H7 (cell line): ENCODE measurements at places on chromosomes 6 and 20.

DNA sequence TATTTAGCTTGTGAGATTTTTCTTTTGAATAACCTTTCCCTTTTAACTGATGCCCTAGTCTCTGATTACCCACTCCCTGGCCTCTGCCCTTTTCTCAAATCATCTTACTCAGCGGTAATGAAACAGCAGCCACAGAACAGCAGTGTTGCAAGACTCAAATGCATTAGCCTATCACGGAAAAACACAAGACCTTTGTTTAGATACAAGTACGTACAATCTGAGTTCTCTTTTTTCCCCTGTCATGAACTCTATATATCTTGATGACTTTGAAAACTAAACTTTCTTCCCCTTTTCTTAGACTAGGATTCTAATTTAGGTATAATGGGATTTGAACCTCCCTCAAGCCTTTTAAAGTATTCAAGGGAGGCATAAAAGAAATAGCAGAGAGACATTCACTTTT is 1034.9 kb downstream of the EYS start:
- DNase-seq, result no peak

GRCh38 chr20:257419-257818 is at the start of gene DEFB132:
Gene DEFB132, plus strand, starts transcription at chr20:257724. Its CDS starts 55 bp downstream, at chr20:257779.
- DNase-seq, result no peak

- DNase-seq, result no peak
Measured at GRCh38 chr6:137571854-137572253, 77.7 kb upstream of the OLIG3 start.

DNA sequence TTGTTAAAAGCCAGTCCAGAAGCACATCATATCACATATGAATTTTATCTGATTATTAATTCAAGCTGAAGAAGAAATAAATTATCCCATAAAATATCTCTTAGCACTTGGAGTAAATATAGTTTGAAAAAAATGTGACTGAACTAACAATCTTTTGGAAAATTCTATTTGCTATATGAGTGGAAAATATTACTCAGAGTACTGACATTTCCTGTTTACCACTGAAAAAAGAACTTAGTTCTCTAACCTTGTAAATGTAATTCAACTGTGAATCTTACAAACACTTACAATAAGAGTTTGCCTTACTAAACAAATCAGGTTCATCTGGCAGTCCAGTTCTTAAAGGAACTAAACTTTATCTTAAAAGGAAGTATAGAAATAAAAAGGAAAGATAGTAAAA is 44.2 kb downstream of the MOXD1 start:
- no peak for DNase-seq

DNA sequence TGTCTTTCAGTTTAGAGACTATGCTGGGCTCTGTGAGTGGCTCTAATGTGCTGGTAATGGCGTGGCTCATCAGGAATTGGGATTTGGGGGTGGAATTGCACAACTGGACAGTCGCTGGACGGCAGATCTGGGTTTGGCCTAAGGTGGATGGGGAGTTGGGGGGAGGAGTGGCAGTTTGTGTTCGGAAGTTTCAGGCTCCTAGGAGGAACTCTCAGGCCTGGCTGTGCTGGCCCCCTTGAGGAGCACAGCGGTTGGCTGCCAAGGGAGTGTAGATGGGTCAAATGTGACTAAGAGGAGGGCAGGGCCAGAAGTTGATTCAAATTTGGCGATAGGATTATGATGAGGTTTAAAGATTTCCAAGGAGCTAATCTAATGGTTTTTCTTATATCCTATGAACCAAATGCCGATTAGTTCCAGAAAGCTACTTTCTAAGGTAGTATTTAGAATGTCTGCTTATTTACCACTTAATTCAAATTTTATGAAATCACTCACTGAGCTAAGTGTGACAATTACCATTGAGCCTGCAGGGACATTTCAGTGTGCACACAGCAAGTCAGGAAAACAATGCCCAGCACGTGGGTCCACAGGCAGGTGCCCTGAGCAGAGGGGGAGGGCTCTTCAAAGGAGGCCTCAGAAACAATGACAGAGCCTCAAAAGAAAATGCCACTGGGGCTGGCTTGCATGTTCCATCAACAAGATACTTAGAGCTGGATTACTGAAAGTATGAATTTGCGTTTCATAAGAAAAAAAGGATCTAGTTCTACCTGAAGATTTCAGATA is 111.0 kb downstream of the GJA10 start:
- DNase-seq, result peak; percentile 27

- no peak for DNase-seq
Measured at GRCh38 chr6:13700232-13700631, 11.4 kb downstream of the RANBP9 start.

DNA sequence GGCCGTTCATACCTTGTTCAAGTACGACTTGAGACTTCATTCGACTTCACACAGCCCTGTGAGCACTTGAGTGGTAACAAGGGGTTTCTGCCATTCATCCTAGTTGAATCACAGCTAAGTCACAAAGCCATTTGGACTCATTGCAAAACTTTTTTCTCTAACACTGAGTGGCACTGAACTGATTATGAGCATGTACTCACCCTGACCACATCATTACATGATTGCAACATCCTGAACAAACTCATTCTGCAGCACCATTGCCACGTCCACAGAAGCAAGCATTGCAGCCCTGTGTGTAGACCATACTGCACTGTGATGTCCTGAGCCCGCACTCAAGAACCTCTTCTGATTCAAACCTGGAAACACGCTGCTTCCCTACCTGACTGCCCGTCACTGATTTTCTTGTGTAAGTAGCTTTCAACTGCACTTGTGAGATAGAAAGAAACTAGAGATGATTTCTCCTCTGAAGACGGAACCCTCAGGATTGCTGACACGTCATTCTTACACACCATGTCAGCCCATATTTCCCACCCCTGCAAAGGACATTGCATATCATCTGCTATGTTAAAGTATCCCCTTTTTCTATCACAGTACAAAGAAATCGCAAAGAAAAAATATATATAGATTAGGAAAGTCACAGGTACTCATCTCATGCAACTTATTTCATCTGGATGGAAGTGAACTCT is 81.6 kb downstream of the C6orf118 start:
- no peak for DNase-seq

GRCh38 chr20:38111366-38112232 is 53.5 kb downstream of the TGM2 start:
- no peak for DNase-seq

- DNase-seq, result no peak
Measured at GRCh38 chr6:128932061-128932460, 49.1 kb downstream of the LAMA2 start.

- no peak for DNase-seq
Measured at GRCh38 chr20:16699293-16699692, 30.5 kb upstream of the SNRPB2 start.

DNA sequence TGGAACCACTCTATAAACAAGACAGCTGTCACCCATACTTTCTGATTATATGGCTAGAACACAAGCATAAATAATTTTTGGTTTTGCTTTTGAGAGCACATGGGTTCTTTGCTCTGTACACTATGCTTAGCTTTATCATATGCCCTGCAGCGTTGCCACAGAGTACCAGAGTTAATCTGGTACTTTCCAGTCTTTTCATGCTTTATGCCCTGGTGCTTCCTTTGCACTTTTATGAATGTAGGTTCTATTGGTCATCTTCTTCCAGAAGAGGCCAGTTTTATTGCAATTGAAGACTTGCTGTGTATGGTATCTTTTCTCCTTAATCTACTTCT is 20.8 kb downstream of the SHLD1 start:
- no peak for DNase-seq

DNA sequence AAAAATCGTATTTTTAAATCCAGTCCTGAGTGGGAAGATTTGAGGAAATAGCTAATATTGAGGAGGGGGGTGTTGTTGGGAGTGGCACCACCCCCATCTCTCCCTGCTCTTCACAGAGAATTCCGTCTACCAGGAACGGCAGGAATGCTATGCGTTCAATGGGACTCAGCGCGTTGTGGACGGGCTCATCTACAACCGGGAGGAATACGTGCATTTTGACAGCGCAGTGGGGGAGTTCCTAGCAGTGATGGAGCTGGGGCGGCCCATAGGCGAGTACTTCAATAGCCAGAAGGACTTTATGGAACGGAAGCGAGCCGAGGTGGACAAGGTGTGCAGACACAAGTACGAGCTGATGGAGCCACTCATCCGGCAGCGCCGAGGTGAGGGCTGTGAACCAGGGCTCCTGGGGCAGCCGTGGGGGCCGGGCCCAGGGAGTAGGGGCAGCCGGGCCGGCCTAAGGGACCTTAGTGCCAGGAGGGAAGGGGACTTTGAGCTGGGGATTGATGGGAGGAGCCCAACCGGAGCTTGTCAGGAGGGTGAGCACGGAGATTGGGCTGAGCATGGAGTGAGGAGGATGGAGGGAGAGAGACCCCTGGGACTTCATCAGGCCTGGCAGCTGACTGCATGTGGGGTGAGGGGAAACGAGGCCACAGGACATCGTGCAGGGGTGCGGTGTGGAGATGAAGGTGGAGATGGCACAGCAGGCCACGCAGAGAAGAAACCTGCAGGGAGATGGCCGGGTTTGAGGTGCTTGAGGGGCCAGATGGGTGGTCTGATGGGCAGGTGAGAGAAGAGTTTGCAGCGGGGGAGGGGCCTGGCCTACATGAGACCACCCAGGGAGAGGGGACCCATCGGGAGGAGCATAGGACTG is 41.3 kb downstream of the HLA-DPB1 start:
- peak; percentile 67 for DNase-seq

DNA sequence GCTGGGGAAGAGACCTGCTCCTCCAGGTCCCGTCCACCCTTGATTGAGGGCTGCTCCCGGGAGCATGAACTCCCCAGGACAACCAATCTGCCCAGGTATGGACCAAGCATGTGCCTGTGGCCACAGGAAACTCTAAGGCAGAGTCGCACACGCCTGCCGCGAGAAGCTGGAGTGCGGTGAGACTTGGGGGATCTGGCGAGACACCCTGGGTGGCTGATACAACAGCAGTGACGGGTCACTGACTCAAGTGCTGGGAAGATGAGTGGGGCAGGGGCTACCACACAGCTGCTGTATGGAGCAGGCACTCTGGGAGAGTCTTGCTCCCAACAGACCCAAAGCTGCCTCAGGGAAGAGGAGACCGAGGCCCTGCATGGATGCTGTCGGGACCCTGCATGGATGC is 40.1 kb downstream of the BFSP1 start:
- no peak for DNase-seq

DNA sequence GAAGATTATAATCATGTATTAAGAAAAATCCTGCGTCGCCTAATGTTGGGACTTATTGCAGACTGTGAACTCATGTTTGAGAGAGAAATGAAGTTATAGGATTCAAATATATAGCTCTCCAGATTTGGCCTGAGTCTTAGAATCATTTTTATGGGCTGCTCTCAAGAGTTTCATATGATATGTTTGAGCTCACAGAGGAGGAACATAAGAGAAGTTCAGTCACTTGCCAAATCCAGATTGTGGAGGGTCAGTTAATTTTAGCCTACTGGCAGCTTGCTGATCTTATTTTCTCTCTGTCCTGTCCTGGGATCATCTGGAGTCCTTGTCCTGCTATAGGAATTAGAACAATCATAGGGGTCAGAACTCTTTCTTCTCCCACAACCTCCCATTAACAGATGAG is 186.1 kb upstream of the SUPT3H start:
- no peak for DNase-seq

GRCh38 chr20:47466213-47466612 is 35.5 kb upstream of the NCOA3 start:
- DNase-seq, result no peak

DNA sequence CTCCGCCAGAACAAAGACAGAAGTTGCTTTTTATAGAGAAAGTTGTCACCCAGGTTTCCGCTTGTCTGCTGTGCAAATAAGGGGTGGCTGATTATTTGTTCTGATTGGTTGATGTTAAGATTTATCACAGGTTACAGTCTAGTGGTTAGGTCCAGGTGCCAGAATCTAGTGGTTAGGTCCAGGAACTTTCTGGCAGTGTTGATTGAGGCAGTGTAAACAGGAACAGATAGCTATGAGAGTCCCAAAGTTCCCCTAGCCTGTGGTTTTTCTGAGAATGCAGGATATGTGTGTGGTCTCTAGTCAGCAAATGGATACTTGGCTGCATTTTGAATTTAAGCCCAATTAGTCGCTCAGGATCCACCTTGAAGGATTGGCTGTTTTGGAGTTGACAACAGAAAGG is 148.0 kb downstream of the TMEM200A start:
- no peak for DNase-seq

DNA sequence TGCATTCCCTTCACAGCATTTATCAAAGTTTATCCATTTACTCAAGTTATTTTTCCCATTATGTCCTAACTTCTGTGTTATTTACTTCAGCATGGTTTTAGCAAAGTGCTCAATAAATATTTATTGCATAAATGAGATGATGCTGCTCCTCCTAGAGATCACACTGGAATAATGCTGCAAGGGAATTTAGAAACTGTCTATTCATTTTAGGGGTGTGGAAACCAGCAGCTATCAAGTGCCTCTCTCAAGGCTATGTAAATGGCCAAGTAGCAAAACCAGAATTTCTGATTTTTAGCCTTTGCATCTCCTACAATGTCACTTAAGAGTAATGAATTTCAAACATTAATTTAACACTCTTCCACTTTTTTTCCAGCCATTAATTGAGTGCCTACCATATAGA is 316.2 kb downstream of the COL12A1 start:
- DNase-seq, result no peak

DNA sequence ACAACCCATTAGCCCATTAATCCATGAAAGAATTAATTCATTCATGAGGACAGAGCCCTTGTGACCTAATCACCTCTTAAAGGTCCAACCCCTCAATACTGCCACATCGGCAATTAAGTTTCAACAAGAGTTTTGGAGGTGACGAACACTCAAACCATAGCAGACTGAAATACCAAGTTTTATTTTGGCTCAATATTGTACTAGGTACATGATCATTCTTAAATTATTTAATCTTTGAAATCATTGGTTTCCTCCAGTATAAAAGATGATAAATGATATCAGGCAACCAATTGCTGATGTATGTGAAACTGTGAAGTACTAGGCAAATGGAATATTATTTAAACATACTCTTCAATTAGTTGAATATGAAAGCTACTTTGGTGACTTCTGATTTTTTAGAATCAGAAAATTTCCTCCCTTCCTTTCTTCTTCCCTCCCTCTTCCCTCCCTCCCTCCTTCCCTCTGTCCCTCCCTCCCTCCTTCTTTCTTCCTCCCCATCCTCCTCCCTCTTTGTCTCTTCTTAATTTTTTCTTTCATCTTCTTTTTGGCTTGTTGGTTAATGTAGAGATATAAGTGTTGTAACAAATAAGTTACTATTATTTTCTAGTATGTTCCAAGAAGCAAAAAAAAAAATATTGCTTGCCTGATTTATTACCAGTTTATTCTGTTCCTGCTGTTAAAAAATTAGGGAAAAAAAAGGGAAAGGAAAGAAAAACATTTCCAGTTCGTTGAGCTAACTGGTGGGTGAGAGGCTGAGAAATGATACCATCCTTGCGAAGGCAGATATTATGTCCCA is 233.9 kb upstream of the ZNF217 start:
- no peak for DNase-seq

GRCh38 chr6:89353118-89353556 is 615 bp upstream of the UBE2J1 start:
- no peak for DNase-seq

GRCh38 chr6:97865612-97866011 is 582.6 kb upstream of the MMS22L start:
- no peak for DNase-seq

- no peak for DNase-seq
Measured at GRCh38 chr20:2680046-2680445, 12.5 kb upstream of the EBF4 start.

- peak; percentile 18 for DNase-seq
Measured at GRCh38 chr6:125512621-125513020, 210.9 kb upstream of the HDDC2 start.

GRCh38 chr6:15549371-15549770 is 113.5 kb downstream of the DTNBP1 start:
- DNase-seq, result no peak
